NT2/D1 (cell line): ENCODE measurements at places on chromosomes 13 and 19.

- no peak for DNase-seq
Measured at GRCh38 chr13:111422348-111422747, 101.9 kb downstream of the TEX29 start.

- peak; percentile 8 for DNase-seq
Measured at GRCh38 chr13:23960566-23961156, 63.4 kb upstream of the C1QTNF9B start.

DNA sequence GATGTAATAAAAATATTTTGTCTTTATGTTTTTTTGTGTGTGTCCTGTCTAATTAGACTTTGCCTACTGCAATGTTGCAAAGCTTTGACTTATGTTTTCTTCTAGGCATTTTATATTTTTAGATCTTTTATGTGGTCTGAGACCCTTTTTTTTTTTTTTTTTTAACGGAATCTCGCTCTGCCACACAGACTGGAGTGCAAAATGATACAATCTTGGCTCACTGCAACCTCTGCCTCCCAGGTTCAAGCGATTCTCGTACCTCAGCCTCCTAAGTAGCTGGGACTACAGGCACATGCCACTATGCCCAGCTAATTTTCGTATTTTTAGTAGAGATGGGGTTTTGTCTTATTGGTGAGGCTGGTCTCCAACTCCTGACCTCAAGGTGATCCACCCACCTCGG lies 8.5 kb upstream of the ZNF304 start:
- no peak for DNase-seq

DNA sequence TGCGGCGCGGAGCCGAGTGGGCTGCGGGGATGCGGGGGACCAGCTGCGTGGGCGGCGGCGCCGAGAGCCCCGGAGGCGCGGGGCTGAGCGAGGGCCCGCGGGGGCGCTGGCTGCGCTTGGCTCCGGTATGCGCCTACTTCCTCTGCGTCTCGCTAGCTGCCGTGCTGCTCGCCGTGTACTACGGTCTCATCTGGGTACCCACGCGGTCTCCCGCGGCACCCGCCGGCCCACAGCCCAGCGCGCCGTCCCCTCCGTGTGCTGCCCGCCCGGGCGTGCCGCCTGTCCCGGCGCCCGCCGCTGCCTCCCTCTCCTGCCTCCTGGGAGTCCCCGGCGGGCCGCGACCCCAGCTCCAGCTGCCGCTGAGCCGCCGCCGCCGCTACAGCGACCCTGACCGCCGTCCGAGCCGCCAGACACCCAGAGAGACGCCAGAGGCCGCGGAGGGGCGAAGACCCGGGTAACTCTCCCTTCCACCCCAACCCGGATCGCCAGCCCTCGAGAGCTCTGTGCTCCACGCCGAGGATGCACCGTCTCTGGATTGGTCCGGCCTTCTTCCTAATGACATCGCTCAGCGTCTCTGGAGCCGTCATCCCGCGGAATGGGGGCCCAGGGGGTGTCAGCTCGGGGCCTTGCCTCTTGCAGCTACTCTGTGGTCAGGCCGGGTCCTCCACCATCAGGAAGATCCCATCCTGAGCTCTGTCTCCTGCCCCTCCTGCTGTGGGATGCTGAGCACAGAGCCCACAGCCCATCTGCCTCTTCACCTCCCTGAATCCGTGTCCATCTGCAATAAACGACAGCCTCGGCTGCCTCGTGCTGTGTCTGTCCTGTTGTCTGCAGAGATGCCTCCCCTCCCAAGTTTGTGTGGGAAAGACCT lies 441 bp downstream of the INAFM1 start:
- no peak for DNase-seq

- peak; percentile 93 for DNase-seq
Measured at GRCh38 chr19:22286151-22286810, at the start of gene ZNF729. ZNF729 (plus strand) TSS chr19:22286441; CDS start chr19:22286526, 85 bp downstream.

GRCh38 chr19:35986664-35987570 lies 8.1 kb upstream of the SDHAF1 start:
- no peak for DNase-seq

GRCh38 chr19:55149078-55150003 lies at the start of gene TNNT1:
TNNT1 (minus strand) TSS chr19:55149206; CDS start chr19:55147157, 2,049 bp downstream.
- no peak for DNase-seq

DNA sequence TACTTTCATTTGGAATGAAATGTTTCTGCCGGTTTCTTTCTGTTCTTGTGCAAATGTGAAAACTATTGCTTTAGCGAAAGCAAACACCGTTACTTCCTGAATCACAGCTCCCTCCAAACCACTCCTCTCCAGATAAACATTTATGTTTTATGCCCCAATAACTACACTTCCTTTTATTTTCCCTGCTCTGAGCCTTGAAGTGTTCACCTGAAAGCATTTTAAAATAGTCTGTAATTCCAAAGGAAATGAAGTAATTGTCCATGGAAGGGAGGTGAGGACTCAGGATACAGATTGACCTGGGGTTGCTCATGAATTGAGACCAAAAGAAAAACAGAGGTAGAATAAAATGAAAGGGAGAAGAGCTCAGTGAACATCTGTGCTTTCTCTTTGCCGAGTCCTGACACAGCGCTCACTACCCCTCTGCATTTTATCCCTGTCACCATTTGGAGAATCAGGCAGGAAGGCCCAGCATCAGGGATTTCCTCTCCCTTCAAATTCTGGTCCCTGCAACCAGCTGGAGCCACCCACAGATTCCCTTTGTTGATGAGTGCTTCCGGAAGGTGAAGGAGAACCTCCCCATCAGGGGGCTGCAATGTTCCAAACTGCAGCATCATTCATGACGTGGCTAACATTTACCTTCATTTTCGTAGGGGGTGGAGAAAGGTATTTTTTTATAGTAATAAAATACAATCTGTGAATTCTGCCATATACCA lies 171.9 kb downstream of the ITGBL1 start:
- DNase-seq: no peak

DNA sequence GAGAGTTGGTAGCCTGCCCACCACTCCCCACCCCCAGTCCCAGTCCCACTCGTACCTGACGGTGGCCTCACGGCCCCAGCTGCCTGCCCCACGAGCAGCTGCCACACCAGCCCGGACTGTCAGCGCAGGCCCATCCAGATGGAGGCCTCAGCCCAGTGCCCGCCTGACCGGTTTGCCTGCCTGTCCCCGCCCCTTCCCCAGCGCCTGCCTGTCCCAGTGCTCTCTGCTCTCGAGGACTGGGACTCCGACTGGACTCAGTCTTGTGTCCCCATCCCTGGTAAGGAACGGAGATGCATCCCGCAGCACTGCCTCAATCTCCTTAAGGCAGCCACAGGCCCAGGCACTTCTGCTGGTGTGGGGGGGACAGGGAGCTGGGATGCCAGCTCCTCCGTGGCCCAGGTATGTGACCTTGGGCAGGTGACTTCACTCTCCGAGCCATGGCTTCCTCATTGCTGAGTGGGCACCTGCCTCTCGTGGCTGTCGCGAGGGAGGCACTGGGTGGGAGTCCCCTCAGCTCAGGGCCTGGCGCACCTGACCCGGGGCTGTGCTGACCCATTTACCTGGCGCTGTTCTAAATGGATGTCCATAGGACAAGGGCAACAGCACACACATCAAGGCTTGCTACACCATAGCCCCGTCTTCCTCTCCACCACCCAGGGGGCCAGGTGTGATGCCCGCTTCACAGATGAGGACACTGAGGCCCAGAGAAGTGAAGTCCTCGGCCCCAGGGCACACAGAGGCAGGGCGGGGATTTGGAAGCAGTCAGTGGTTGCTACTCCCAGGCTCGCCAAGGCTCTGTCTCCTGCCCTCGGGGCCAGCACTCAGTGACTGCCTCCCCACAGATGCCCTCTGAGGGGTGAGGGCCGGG lies at the start of gene NKPD1:
NKPD1 (minus strand) TSS at position 113 of the 868 bp plus-strand sequence. CDS start 832 bp downstream, outside the sequence.
- DNase-seq: no peak

GRCh38 chr13:53127373-53127772 lies 98.8 kb downstream of the OLFM4 start:
- no peak for DNase-seq

DNA sequence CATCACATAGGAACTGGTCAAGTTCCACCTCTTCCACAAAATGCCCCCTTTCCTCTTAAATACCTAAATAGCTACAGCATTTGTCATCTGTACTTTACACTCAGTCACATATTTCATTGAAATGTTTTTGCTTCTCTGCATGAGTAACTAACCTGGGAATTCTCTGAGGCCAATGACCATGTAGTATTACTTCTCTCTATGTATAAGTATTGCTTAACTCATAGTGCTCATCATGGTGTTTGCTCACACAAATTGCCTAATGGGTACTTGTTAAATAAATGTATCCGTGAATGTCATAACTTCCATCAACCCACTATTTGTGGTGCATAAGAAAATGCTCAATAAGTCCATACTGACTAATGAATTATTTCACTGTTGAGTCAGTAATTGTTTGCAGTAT lies 115.5 kb downstream of the FGF14 start:
- no peak for DNase-seq

- DNase-seq: no peak
Measured at GRCh38 chr13:51783428-51784094, 20.4 kb downstream of the DHRS12 start.

- no peak for DNase-seq
Measured at GRCh38 chr19:44574186-44574950, 39.0 kb upstream of the IGSF23 start.
